HEK293T (cell line): ENCODE measurements at places on chromosomes 1 and 21.
A peak's percentile ranks its signal among the peaks of the same experiment; 100 is the strongest.

- no peak for DNase-seq
Observed at GRCh38 chr1:213596729-213597128, 391.0 kb upstream of the PROX1 start.

GRCh38 chr1:205351984-205352713 lies 4.6 kb downstream of the KLHDC8A start:
- DNase-seq, result no peak

GRCh38 chr21:34011660-34012059 lies 61.7 kb upstream of the MRPS6 start:
- DNase-seq, result no peak

- no peak for DNase-seq
Observed at GRCh38 chr1:8678673-8679394, 138.6 kb downstream of the RERE start.

DNA sequence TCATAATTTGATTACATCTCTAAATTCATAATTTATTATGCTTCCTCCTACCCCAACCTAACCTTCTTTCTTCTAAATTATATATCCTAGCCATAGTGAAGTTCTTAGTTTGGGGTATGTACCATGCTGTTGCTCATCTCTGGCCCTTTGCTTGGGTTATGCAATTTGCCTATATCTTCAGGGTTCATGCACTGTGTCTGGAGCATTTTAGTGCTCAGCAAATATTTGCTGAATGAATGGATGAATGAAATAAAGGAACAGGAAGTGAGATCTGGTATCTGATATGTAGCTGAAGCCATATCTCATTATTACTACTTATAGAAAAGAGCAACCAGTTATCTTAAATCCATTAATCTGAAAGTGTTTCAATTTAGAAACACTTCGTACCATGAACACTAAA lies 137.6 kb downstream of the GPATCH2 start:
- DNase-seq, result no peak

DNA sequence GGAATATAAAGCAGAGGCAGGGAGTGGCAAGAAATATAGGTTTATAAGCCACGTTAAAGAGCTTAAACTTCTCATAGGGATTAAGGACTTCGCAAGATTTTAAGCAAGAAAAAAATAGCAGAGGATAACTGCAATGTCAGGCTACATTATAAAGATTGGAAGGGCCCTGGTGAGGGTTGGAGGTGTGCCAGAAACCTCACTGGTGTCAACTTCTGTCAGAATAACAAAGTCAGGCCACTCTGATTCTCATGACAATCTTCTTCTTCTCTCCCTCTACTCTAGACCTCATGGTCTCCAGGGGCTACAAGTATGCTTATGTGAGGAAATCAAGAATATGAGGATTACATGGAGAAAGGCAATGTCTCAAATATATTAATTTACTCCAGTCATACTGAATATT lies 32.6 kb upstream of the FMO2 start:
- DNase-seq, result no peak

- no peak for DNase-seq
Observed at GRCh38 chr1:231554969-231555368, 26.5 kb downstream of the TSNAX start.

DNA sequence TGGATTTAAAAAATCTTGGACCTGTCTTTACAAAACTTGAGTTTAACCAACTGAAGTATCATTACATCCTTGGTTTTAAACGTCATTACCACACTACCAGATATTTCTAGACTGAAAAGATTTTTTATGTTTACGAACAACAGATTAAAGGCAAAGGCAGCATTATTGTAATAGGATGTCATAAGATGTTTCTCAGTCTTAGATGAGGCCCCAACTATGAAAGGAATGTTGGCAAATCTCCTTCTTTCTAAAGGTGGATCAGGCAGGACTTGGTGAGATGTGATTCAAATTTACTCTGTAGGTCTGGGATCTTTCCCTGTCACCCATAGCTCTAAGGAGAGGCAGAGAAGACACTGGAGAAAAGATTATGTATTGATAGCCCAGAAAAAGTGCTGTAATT lies 417.9 kb downstream of the PTBP2 start:
- DNase-seq, result no peak

GRCh38 chr1:199859491-199859933 lies 168.0 kb upstream of the NR5A2 start:
- no peak for DNase-seq

GRCh38 chr1:89930579-89930978 lies 64.3 kb upstream of the ZNF326 start:
- DNase-seq, result no peak

GRCh38 chr1:44695671-44696070 lies 21.2 kb downstream of the ARMH1 start:
- no peak for DNase-seq

DNA sequence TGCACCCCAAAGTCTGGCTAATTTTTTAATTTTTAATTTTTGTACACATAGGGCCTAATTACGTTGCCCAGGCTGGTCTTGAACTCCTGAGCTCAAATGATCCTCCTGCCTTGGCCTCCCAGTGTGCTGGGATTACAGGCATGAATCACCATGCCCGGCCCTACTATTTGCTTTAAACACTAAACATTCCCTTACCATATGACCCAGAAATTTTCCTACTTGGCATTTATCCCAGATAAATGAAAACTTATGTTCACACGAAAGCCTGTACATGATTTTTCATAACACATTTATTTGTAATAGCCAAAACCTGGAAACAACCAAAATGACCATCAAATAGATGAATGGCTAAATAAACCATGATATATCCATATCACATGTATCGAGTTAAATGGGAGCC lies 35.8 kb downstream of the NDUFS5 start:
- no peak for DNase-seq

GRCh38 chr1:44628962-44629756 lies 45.1 kb downstream of the TMEM53 start:
- no peak for DNase-seq

GRCh38 chr1:196858811-196859210 lies 29.0 kb upstream of the CFHR4 start:
- DNase-seq, result no peak

- no peak for DNase-seq
Observed at GRCh38 chr1:41626616-41627375, 142.3 kb upstream of the EDN2 start.

DNA sequence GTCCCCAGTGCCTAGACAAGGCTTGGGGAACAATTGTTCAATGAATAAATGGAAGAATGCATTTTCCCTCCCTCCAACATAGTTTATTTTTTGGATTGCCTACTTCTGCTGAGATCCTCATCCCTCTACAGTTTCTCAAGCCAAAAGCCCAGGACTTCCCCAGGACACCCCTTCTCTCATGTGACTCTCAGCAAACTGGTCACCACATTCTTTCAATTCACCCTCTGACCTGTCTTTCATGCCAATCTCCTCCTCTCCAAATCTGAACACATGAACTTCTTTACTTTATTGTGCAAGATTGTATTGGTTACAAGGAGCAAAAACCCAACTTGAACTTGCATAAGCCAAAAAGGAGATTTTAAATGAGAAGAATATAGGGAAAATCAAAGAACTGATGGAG lies 103.2 kb upstream of the JUN start:
- no peak for DNase-seq

DNA sequence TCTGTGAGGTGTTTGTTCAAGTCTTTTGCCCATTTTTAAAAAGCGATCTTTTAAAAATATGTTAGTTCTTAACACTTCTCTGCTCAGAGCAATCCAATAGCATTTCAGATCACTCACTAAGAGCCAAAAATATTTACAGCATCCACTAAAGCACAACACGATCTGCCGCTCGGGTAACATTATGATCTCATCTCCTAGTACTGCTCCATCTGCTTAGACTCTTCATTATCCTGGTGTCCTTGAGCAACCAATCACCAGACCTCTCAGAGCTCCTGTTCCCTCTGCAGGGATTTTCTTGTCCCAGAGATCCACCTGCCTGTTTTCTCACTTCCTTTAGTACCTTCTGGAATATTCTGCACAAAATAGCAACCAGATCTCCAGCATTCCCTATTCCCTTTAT lies 235.3 kb upstream of the ESRRG start:
- no peak for DNase-seq

DNA sequence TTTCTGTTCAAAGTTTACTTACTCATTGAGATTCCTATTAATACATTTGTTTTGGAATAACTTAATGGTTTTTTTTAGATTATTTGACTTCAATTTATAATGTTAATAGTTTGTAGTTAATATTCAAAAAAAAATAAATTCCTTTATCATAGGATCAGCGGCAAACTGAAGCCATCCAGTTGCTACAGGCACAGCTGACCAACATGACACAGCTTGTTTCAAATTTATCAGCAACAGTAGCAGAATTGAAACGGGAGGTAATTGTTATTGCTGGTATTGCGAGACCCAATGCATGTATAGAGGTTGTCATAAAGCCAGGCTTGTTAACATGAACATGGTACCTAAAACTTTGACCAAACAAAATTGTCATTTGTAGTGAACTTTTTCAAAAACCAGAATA lies 59.0 kb upstream of the FASLG start:
- no peak for DNase-seq

- DNase-seq, result no peak
Observed at GRCh38 chr1:150017206-150017750, 6.8 kb upstream of the OTUD7B start.

DNA sequence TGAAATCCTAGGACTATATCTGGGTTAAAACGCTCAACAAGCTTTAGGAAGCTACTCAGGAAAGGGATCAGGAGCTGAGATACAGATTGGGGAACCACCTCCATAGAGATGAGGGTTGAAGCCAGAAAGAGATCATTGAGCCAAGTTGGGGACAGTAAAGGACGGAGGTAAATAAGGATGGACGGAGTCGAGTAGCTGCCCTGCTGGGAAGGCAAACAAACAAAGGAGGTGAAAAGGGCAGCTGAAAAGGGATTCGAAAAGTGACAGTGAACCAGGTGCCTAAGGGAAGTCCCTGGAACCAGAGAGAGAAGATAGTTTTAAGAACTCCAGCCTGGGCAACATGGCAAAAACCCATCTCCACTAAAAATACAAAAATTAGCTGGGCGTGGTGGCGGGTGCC lies 6.3 kb upstream of the CAMSAP2 start:
- DNase-seq, result no peak

GRCh38 chr1:198559362-198559761 lies 18.9 kb upstream of the ATP6V1G3 start:
- no peak for DNase-seq

GRCh38 chr21:44568667-44569556 lies 4.6 kb upstream of the KRTAP10-4 start:
- no peak for DNase-seq

- DNase-seq, result no peak
Observed at GRCh38 chr1:181456551-181456950, 26.8 kb upstream of the CACNA1E start.

- peak; percentile 65 for DNase-seq
Observed at GRCh38 chr1:48697066-48697707, 79.5 kb downstream of the BEND5 start.

GRCh38 chr1:233689017-233689747 lies 75.3 kb downstream of the KCNK1 start:
- no peak for DNase-seq

- no peak for DNase-seq
Observed at GRCh38 chr1:201147396-201148015, 6.8 kb downstream of the TMEM9 start.

DNA sequence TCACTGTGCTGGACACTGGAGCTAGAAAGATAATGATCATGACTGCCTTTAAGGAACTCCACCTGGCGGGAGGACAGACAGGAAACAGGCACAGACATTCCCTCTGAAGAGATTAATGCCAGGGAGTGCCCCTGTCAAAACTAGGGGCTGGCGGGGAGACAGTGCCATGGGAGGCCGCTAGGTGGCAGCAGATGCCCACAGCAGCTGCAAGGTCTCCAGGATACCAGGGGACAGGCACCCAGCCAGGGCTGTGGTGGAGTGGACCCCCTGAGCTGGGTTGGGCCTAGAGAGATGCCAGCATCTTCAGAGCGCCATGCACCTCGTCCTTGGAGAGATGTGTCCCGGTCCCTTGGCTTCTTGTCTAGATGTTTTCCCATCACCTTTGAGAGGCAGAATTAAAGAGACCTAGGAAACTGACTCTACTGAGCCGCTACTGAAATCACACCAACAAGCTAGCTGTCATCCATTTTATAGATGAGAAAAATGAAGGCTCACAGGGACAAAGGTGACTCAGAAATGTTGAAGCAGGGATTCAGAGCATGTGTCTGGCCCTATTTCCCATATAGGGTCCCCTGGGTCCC lies 3.6 kb downstream of the REN start:
- peak; percentile 93 for DNase-seq

DNA sequence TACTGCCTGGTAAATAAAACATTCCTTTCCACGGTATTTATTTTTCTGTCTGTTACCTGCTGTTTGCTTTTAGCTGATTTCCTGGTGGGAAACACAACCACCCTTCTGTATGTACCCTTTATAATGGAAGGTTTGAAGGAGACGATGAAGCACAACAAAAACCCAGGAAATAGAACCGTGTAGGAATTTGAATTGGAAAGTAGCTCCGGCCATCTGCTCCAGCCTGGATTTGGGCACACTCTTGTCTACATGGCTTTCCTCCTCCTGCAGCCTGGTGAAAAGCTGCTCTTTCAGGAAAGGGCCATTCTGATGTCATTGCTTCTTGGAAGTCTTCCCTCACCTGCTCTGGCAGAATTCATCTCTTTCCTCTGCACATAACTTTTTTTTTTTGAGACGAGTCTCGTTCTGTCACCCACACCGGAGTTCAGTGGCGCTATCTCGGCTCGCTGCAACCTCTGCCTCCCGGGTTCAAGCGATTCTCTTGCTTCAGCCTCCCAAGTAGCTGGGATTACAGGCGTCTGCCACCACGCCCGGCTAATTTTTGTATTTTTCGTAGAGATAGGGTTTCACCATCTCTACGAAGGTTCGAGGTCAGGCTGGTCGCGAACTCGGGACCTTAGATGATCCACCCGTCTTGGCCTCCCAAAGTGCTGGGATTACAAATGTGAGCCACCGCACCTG lies 2.7 kb downstream of the AK4 start:
- DNase-seq, result no peak

GRCh38 chr21:16943231-16943630 lies 569.6 kb upstream of the CXADR start:
- no peak for DNase-seq

DNA sequence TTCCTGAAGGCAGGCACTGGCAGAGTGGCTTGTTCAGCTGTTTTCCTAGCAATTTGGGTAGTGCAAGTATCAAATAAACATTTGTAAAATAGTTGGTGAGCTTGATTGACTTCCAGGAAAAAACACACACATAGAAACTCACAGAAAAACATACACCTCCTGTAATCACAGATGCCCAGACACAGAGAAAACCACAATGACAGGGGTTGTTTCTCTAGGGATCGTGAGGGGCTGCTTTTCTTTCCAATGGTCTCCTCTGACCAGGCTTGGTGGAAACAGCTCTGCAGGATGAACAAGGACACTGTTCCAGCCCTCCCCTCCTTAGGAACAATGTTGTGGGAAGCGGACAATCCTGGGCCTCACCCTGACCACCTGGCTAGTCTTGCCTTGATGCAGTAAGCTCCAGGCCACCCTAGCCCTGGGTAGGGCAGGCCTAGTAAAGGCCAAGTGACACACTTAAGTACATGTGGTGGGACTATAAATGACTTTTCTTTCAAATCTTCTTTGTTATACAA lies 142.5 kb upstream of the HMGB4 start:
- no peak for DNase-seq

GRCh38 chr1:74341702-74342339 lies 106.6 kb downstream of the TNNI3K start:
- no peak for DNase-seq

- no peak for DNase-seq
Observed at GRCh38 chr1:32755810-32756159, 53.2 kb upstream of the SYNC start.
